Activated CD4-positive, alpha-beta T cell treated with anti-CD3 and anti-CD28 coated beads, Interleukin-2, amount 50 U/mL, for 24 hours (primary cell): ENCODE measurements at places on chromosomes 7 and 10.
A peak's percentile ranks its signal among the peaks of the same experiment; 100 is the strongest.

DNA sequence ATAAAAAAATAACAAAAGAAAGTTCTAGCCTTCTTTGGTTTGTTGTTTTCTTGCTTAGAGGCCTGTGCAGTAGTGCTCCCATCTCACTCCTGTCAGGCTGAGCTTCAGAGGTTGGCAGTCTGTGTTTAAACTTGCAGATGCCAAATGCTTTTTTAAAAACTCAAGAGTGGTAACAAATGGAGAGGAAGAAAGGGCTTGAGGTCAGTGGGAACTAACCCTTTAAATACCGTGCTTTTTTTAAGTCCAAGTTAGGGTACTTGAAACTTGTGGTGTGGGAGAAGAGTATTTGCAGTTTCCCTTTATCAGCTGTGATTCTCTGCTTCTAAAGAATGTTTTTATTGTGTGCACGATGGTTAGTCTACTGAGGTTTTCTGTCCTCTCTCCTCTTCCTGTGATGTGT is 29.4 kb downstream of the ZRANB1 start:
- no peak for DNase-seq

DNA sequence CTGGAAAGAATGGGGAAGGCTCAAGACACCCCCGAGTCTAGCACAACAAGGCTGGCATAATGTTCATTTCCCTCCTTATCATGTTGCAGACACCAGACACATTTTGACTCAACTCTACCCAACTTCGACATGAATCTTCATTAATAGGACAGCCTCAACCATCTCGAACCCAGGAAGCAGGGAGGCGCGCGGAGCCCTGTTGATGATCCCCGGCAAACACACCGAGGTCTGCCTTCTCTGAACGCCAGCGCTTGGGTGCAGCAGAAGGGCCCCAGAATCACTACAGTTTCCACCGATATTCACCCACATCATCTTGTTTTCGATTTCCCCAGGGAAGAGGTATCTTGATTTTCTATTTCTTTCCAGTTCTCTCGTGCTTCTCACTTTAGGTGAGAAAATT is 563.6 kb downstream of the TCERG1L start:
- no peak for DNase-seq

GRCh38 chr10:90167174-90168064 is 466.0 kb downstream of the KIF20B start:
- DNase-seq = no peak

DNA sequence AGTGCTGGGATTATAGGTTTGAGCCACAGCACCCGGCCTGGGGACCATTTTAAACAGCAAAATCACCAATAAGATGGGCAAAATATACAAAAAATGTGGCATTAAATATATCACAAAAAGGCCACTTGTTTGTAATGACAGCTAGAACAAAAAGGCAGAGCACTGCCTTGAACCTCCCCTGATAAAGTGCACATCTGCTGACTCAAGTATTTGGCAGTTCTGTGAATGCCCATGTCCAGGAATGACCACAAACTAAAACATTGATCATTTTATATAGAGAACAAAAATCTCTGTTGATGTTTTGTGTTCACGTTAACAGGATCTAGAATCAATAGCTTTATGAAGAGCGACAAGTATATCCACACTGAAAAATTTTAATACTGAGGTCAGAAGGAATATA is 21.5 kb downstream of the HERC4 start:
- no peak for DNase-seq

GRCh38 chr10:62112300-62112699 is 156.3 kb downstream of the RTKN2 start:
- DNase-seq = no peak

DNA sequence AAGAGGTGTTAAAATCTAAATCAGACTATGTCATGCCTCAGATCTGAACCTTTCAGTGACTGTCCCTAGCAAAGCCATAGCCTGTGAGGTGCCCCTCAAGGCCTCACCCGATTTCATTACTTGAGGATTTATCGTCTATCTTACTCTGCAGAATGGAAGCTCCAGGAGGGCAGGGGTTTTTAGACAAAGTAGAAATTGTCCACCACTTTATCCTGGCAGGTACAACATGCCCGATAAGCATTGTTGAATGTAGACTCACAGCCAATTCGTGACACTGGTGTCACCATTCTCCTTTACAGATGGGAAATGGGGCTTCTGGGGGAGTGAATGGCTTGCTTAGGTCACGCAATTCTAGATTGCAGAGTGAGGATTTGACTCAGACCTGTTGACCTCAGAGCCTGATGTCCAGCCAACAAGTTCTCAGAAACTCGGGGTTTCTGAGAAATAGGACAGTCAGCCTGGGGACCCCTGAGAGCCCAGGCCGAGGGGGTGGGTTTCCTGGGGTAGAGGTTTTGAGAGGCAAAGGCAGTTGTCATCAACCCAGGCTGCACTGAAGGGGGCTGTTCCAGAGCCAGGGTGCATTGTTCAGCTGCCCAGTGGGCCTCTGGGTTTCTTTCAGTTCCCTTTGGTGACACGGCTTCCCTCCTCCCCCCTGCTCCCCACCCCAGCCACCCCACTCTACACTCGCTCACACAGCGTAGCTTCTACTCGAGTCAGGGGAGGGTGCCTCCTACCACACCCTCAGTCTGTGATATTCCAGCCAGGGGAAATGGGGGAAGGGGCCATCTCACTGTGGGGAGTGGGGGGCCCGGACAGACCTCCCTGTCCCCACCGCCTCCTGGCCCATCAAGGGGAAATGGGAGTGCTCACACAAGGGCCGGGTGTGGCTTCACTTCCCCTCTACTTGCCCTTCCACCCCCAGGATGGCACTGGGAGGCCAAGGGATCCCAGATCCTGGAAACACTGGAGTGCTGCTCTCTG is 3.1 kb upstream of the IRF5 start:
- no peak for DNase-seq

DNA sequence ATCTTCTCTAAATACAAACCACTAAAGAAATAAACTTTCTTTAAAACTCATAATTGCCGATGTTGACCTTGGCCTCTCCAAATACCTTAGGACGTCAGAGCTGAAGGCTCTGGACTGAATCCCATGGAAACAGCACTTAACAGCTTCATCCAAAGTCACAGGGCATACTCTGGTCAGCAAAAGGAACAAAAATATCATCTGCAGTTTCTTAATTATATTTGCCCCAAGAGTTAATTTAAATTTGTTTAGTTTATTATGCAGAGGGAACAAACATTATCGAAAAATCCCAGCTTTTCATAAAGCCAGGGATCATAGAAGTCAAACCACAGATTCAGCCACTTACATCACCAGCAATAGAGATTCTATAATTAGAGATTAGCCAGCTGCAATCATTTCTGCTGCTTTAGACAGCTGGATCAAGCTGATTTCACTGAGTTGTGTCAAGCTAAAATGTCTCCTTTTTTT is 20.5 kb upstream of the FAM13C start:
- no peak for DNase-seq

DNA sequence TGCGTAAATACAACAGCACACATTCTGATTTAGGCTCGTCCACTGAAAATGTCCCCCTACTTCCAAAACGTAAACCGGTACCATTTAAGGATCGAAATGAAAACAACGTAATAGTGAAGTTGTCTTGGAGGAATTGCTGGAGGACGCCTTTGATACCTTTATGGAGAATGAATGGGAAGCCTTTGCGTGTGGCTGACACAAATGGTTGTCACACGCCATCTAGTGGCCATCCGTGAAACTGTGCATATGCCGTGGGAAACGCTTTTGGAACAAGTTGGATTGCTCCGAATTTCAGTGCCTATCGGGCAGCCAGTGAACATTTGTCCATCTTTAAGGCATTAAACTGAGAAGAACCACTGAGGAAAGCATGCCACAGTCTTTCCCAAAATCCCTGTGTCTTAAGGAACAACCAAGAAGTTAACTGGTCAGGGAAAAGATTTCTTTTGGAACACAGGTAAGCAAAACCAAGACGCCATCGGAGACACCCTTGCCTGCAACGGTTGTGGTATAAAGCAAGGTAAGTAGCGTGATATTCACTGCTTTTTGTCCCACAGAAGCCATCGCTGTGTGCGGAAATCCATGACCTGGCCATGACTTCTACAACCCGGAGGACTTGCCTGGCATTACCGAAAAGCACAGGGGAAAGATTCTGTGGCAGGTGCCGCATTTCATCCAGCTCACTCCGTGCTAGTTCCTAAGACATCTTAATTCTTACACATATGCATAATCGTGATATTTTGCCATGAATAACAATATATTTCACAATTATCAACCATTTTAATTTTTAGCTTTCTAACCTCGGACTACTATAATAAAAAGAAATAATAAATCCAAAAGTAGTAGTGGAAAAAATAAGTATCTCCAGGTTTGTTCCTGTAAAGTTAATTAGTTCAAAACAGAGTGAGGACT is 100.6 kb downstream of the FAM204A start:
- peak; percentile 35 for DNase-seq

DNA sequence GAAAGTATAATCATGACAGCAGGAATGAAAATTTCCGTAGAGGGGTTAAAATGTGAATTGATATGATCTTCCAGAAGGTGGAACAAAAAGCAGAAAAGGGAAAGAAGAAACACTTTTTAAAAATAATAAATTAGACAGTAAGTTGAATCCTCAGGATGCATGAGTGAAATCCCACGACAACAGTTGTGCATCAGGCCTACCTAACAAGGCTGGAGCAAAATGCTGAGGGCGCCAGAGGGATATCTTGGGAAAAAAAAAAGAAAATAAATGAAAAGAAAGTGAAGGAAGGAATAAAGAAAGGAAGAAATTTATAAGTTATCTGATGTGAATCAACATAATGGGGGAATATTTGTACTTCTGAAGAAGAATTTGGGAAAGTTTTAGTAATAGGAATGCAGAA is 13.0 kb upstream of the HUS1 start:
- no peak for DNase-seq

- DNase-seq = no peak
Observed at GRCh38 chr10:87657371-87657770, 2.3 kb upstream of the PAPSS2 start.

- DNase-seq = no peak
Observed at GRCh38 chr10:1829712-1830111, 92.4 kb upstream of the ADARB2 start.

GRCh38 chr7:90797596-90797995 is 201.5 kb downstream of the CDK14 start:
- DNase-seq = no peak

DNA sequence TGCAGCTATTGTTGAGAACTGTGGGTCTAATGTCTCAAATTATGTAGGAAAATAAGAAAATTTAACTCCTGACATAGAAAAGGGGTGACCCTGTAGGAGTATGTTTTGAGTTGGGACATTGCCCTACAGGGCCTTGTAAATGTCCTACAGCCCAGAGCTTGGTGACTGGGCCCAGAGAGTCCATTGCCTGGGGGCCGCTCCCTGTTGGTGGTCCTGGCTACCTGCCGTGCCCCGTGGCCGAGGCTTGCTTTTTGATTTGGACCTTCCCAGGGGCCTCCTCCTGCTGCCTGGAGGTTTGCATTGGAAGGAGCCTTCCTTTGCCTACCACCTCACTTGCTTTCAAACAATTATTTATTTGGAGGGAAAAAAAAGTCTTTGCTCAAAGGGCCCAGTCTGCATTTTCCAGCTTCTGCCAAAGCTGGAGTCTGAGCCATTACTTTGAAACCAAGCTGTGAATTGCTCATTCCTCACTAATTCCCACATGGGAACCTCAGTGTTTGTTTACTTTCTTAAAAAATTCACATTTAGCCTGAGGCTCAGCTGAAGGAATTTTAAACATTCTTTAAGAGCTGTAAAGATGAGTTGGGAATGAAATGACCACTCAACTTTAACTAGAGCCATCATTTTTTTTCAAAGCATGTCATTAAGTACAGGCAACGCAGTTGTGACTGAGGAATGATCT is 355.0 kb downstream of the GLRX3 start:
- no peak for DNase-seq

- DNase-seq = no peak
Observed at GRCh38 chr10:119377958-119378736, 164.4 kb downstream of the RGS10 start.

GRCh38 chr7:114181280-114181679 is 233.3 kb upstream of the FOXP2 start:
- DNase-seq = no peak

- no peak for DNase-seq
Observed at GRCh38 chr7:142789441-142789840, 18.7 kb downstream of the PRSS2 start.

DNA sequence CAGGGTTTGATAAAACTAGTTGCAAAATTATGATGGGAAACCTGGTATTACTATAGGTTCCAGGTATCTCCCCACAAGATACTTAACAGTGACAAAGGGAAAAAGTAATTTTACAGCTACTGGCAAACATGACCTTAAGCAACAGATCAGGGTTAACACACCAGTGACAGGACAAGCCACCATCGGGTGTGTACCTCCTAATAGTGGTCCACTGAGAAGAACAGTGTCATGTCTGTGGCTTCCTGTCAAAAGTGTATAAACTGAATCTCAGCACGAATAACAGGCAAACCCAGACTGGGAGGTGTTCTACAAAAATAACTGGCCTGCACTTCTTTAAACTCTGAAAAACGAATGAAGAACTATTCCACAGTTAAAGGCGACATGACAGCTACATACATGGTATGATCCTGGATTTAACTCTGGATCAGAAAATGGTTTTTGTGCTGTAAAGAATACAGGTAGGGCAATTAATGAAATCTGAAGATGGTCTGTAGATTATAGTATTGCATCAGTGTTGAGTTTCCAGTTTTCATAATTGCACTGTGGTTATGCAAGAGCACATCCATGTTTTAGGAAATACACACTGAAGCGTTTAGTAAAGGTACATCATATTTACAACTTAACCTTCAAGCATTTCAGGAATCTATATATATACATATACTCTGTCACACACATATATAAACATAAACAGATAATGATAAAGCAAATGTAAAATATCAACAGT is 32.0 kb upstream of the ARMS2 start:
- DNase-seq = no peak

GRCh38 chr7:30795161-30795948 is 24.1 kb downstream of the MINDY4 start:
- no peak for DNase-seq

GRCh38 chr7:155402941-155403340 is 55.0 kb upstream of the EN2 start:
- no peak for DNase-seq

DNA sequence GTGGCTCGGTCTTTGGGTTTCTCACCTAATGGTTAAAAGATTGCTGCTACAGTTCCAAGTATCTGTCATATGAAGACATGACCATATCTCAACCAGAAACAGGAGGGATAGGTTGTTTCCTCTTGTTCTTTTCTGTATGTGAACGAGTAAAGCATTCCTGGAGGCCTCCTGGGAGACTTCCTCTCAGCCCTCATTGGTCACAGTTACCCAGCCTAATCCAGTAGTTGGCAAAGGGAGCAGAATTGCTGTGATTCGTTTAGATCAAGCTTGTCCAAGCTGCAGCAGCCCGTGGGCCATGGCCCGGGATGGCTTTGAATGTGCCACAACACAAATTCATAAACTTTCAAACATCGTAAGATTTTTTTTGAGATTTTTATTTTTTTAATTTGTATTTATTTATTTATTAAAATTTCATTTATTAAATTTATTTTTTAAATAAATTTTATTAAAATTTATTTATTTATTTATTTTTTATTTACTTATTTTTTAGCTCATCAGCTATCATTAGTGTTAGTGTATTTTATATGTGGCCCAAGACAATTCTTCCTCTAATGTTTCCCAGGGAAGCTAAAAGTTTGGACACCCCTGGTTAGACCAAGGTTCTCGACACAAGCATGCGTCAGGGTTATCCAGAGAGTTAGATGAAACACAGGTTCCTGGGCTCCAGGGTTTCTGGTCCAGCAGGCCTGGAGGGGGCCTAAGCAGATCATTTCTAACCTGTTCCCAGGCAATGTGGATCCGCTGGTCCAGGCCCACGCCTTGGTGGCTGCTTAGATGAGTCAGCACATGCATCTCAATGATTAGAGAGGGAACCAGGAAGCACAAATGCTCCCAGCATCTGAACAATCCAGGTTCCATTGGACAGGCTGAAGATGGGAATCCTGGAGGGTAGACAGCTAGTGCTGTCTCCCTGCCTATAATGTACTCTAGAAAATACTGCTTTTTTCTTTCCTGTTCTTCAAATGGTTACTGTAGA is 25.6 kb downstream of the CDC123 start:
- no peak for DNase-seq
